ENCODE measurements at places on chromosomes 6 and 20.

GRCh38 chr6:170294298-170294730 is 3.4 kb upstream of the DLL1 start:
- DNase-seq, result no peak

DNA sequence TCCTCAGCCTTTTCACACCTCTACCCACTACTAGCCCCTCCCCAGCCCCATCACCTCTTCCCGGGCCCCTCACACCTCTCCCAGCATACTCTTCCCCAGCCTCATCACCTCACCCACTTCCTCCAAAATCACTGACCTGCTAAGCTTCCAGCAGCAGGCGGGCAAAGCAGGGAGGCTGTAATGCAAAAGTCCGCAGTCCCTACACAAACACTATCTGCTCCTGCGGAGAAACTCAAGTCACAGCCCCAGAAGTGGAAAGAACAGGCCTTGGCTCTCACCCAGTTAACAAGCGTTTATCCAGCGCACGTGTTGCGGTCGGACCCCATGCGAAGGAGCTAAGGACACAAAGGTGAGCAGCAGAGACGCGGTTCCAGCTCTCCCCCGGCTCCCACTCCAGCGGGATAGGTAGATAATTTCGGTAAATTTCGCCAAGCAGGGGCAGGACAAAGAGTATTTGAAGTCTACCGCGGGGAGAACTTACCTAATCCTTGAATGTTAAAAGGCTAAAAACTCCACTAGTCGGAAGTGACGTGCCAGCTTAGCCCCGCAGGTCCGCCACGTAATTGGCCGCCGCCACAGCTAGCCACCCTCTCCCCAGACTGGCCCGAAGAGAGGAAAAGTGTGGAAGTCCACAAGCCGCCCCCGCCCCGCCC is 728 bp upstream of the TRIM39 start:
- DNase-seq, result peak; percentile 88

GRCh38 chr6:20467437-20467836 is 65.8 kb downstream of the E2F3 start:
- no peak for DNase-seq

DNA sequence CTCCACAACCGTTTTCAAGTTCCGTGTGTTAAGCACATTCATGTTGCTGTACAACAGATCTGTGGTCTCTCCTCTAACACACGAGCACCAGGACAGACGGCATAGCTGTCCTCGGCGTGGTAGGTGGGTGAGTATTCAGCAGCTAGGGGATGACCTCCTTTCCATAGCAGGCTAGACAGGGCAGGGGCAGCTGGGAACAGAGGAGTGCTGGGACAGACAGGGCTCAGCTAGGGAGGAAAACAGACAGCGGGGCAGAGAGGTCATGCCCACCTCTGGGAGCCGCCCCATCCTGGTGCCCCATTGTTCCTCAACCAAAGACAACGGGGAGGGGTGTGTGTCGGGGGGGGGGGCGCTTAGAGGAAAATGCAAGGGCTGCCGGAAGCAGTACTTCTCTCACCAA is 271.5 kb upstream of the FOXQ1 start:
- DNase-seq, result no peak

- peak; percentile 89 for DNase-seq
Observed at GRCh38 chr6:140857739-140858380, 1274.9 kb upstream of the GJE1 start.

DNA sequence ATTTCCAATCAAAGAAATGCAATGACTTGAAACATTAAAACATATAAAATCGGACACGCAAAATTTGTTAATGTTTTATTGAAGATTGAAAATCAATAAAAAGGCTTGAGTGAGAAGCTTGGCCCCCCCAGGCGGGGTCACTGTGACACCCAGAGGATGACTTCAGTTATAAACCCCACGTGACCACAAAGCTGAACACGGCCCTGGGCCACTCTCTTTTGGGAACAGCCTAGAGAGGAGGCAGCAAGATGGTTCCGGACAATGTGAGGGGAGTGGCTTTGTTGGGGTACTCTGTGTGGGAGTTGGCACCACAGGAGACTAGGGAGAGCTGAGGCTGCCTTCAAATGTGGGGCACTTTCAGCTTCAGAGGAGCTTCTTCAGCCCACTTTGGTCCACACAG is 172.5 kb downstream of the LRFN2 start:
- DNase-seq, result no peak

GRCh38 chr6:2434912-2435311 is 189.5 kb upstream of the GMDS start:
- DNase-seq, result no peak

Data from ELR (cell line).